ENCODE measurements at places on chromosomes 5 and 9. TPM values are rescaled to one million over a fixed set of nuclear protein-coding genes. Genes with fewer than 3 reads are reported as not detected.

- no peaks in the 10 kb centered on the region for H3K4me1 ChIP-seq
- no peaks in the 10 kb centered on the region for H3K36me3 ChIP-seq
- no peak overlapping the region for H3K4me3 ChIP-seq
- DNase-seq, result no peak
These were observed 566.5 kb downstream of the LRRC70 start for GRCh38 chr5:63145167-63145566.

GRCh38 chr9:99303177-99303576, 81.1 kb downstream of the SEC61B start:
- no peak overlapping the region for H3K27ac ChIP-seq
- no peak overlapping the region for H3K4me3 ChIP-seq
- H3K27me3 ChIP-seq, result no peaks in the 10 kb centered on the region
- DNase-seq, result no peak
- no peaks in the 10 kb centered on the region for H3K4me1 ChIP-seq

- H3K27me3 ChIP-seq, result no peaks in the 10 kb centered on the region
- H3K27ac ChIP-seq, result no peak overlapping the region
- H3K36me3 ChIP-seq, result no peaks in the 10 kb centered on the region
- no peak for DNase-seq
- H3K4me1 ChIP-seq, result no peaks in the 10 kb centered on the region
- H3K4me3 ChIP-seq, result no peak overlapping the region
These were observed 60.5 kb upstream of the ENTREP1 start for GRCh38 chr9:69264526-69264925.

DNA sequence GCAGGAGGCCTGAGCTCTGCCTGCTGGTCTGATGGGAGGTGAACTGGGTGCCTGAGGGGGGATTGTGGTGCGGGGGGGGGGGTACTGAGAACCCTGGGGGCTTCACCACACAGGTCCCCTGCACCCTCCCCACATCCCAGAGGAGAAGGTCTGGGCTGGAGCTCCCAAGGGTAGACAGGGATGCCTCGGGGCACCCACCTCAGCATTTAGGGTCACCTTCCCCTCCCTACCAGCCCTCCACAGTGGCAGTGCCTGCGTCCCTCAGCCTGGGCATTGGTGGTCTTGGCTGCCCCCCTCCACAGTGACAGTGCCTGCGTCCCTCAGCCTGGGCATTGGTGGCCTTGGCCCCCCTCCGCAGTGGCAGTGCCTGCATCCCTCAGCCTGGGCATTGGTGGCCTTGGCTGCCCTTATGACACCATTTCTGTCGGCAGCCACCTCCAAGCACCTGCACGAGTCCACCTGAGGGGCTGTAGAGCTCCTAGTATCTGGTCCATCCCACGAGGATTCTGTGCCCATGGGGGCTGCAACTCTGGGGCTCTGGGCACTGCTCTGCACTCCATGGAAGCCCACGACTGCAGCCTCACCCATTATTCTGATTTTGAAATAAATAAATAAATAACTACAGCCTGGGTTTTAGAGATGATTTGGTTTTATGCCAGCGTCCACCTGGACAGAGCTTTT, 21.5 kb downstream of the NKD2 start:
- no peaks in the 10 kb centered on the region for H3K4me1 ChIP-seq
- no peaks in the 10 kb centered on the region for H3K27me3 ChIP-seq
- H3K4me3 ChIP-seq, result no peak overlapping the region
- no peak for DNase-seq

DNA sequence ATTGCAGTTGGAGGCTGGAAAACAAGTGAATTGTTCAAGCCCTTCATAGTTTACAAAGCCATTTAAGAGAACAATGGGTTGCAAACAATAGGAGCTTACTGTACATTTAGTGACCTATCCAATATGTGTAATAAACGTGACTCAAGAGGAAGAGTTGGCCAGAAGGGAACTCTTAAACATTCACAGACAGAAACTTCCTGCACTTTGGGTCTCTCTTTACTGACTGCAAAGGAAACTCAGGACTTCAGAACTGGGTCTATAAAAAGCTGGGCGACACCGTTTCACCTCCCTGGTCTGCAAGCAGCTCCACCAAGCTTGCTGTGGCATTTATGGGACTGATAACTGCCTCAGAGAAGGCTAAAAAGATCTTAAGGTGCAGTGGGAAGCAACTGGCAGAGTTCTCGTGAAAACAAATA, 48.7 kb upstream of the SPATA31D4 start:
- H3K27ac ChIP-seq, result no peak overlapping the region
- H3K4me3 ChIP-seq, result no peak overlapping the region
- no peaks in the 10 kb centered on the region for H3K27me3 ChIP-seq
- no peaks in the 10 kb centered on the region for H3K4me1 ChIP-seq
- H3K36me3 ChIP-seq, result no peaks in the 10 kb centered on the region
- DNase-seq, result no peak

- H3K27me3 ChIP-seq, result no peaks in the 10 kb centered on the region
- H3K4me3 ChIP-seq, result peak overlapping the region; percentile 70
- DNase-seq, result no peak
- no peaks in the 10 kb centered on the region for H3K4me1 ChIP-seq
These were observed 720 bp downstream of the NUDT12 start for GRCh38 chr5:103561685-103562452.

DNA sequence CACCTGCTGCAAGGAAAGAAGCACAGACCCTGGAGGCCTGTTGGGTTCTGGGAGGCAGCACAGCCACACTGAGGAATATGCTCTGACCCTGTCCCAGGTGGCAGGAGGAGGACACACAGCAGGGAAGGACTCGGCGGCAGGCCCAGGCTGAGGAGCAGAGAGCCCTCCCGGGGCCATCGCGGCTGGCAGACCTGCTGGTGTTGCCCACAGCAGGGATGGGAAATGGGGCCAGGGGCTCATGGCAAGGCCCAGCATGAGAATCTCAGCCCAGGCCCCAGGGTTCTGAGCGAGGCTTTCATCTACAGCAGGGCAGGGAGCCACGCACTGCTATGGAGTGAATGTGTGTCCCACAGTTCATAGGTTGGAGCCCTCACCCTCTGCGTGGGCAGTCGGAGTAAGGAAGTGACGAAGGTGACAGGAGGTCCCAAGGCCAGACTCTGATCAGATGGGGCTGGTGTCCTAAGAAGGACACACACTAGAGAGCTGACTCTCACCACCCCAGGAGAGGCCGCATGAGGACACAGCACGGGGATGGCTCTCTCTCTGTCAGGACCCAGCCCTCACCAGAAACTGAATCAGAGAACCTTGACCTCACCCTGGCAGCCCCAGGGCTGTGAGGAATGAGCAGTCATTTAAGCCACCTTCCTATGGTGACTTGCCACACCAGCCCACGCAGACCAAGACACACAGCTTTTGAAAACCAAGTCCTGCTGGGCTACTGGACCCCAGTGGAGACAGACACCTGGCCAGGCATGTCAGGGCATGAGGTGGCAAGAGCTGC, 10.3 kb upstream of the GPSM1 start:
- no peak overlapping the region for H3K27ac ChIP-seq
- H3K36me3 ChIP-seq, result no peaks in the 10 kb centered on the region
- no peak for DNase-seq
- no peak overlapping the region for H3K4me3 ChIP-seq
- H3K4me1 ChIP-seq, result no peaks in the 10 kb centered on the region

DNA sequence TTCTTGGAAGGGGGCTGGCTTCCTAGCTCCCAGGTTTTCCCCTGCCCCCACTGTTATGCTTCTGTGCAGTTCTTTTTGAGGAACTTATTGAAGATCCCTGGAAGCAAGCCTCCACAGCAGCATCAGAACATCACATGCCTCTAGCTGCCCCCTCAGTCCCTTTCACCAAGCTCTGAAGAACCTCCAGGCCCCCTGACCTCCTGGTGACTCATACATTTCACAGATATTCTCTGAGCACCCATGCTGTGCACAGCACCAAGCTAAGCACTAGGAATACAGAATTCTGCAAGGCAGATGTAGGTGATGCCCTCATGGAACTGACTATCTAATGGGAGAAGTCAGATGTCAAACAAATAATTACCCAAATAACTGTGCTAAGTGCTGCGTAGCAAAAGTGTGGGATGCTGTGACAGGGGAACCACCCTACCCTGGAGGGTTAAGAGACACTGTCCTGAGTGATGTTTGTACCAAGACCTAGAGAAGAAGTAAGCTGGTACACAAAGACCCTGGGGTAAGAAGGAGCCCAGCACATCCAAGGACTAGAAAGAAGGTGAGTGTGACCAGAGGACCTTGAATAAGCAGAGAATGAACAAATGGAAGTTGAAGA, 213.7 kb upstream of the NR4A3 start:
- no peak for DNase-seq
- H3K4me1 ChIP-seq, result no peaks in the 10 kb centered on the region
- peaks cover 6% of the 10 kb centered on the region for H3K27me3 ChIP-seq
- H3K4me3 ChIP-seq, result no peak overlapping the region

DNA sequence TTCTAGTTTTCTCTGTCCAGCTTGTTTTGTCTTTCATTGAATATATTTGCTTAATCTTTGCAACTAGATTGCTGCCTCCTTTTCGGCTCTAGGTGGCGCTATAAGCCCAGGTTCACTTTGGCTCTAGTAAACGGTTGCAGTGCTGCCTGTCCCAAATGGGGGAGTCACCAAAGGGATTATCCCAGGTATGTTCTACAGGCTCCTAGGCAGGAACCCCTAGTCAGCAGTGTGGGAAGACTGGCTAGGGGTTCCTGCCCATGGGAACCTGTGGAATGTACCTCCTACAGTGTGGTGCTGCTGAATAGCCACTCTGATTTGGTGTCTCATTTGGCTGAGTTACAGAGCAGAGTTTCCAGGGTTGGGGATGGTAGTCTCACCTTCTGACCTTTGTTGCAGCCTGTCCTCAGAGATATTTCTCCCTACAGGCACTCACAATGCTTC, 85.2 kb downstream of the ARSB start:
- DNase-seq, result no peak
- H3K27me3 ChIP-seq, result no peaks in the 10 kb centered on the region
- no peaks in the 10 kb centered on the region for H3K36me3 ChIP-seq
- no peak overlapping the region for H3K4me3 ChIP-seq

Gene DDX4
- total RNA-seq, result not detected

Gene RECK
- total RNA-seq, result 6.5 TPM

Gene HAPLN1
- not detected for total RNA-seq

Gene PCDH1
- 0.20 TPM for total RNA-seq

Gene SLC25A48
- not detected for total RNA-seq

Gene MORN5
- total RNA-seq, result not detected

Gene IFNE
- total RNA-seq, result not detected
